ENCODE measurements at places on chromosomes 4 and X.

GRCh38 chr4:4401036-4401435, 14.1 kb downstream of the NSG1 start:
- no peak for DNase-seq

- no peak for DNase-seq
These were observed 602.2 kb downstream of the CENPC start for GRCh38 chr4:66943112-66943511.

DNA sequence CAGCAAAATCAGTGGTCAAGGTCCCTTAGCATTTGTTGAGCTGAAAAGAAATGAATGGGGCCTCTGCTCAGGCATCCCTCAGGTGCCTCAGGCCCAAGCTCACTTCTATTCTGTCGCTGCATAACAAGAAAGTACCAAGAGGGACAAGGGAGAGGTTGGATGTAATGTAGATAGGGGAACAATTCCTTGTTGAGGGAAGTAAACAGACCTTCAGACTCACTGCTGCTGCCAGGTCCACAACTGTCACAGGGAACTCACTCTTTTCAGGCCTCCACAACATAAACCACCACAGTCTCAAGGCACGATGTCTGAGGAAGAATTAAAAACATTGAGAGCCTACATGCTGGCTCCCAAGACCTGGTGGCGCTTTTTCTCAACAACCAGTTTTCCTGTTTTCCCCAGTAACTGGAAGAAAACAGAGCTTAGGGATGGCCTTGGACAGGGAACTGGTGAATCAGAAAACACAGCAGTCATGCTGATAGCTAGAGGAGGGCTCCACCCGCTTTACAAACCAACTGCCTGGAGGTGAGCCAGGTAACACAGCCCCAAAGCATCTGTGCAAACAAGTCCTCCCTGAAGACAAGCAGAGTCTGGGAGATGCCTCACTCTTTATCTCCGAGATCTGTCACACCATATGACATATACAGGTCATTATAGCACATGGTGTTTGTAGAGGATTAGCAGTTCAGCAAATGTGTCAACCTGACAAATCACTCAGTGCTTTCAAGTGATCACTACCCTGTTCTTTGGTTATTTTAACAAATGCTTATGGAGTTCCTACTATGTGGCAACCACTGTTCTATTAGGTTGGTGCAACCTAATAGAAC, 14.3 kb upstream of the AWAT1 start:
- DNase-seq: no peak

DNA sequence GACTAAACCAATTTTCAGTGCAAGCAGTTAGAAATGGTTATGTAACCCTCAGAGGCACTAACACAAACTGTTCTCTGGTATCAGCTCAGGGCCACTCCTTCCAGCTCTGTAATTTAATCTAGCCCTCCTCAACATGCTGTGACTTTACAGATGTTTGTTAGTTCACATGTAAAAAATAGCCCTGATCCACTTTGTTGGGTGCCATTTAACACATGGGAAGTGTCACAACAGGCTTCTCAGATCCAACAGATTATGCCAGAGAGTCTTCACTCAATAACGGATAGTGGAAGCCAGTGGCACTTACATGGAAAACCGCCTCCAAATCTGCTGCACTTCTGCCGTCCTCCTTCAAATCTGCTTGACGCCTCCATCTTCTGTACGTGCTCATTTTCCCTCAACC, 51.6 kb downstream of the ATP8A1 start:
- DNase-seq: no peak

GRCh38 chr4:167893531-167893930, 198.8 kb upstream of the ANXA10 start:
- no peak for DNase-seq

Measured in activated CD8-positive, alpha-beta memory T cell treated with anti-CD3 and anti-CD28 coated beads for 4 hours (primary cell).